HFFc6 (cell line): ENCODE measurements at places on chromosomes 5 and 9.

- DNase-seq = no peak
These were observed 337.7 kb downstream of the CDK5RAP2 start for GRCh38 chr9:120242116-120242811.

DNA sequence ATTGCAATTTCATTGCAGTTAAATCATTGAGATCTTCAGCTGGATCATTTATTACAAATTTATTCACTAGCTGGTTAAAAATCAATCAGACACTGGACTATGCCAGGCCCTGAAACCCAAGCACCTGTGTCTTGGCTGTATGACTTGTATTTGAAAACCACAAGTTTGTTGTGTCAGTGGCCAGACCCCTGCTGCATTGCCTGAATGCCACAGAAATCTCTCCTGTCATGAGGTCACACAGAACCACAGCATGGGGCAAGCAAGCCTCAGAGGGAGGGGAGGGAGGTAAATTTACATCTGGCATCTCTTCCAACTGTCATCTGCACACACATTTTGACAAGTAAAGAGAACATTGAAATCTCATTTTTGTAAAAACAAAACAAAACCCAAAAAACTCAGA, 90.0 kb downstream of the ARRDC3 start:
- no peak for DNase-seq

- no peak for DNase-seq
These were observed 328.6 kb downstream of the ENC1 start for GRCh38 chr5:74311961-74312360.

DNA sequence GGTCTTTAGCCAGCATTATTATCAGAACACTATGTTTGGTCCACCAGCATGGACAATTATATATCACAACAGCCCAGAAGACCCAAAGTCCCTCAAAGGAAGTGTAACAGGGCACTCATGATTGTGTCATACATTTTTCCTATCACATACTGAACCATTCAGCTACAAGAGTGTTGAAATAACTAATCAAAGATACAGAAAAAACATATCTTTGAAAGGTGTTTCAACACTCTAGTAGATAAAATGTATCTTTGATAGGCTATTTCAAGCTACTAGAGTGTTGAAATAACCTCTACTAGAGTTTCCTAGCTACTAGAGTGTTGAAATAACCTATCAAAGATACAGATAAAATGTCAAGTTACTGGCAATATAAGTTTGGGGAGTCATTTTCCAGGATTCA, 545.0 kb downstream of the PRR16 start:
- DNase-seq = no peak

- no peak for DNase-seq
These were observed 97.0 kb upstream of the VLDLR start for GRCh38 chr9:2524601-2525000.

DNA sequence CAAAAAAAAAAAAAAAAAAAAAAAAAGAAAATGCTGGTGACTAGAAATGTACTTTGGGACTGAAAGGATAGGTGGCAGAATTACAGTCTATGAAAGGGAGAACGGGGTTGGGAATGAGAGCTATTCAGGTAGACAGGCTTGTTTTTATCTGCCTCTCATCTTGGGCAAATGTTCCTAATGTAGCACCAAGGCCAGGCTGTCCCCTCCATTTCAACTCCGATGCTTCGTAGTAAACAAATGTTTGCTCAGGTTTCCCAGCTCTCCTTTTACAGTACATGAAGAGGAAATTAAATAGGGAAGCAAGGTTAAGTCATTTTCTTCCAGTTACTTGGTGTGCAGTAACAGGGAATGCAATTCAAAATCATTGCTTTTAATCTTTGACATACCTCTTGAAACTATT, 4.4 kb upstream of the BASP1 start:
- DNase-seq = no peak

DNA sequence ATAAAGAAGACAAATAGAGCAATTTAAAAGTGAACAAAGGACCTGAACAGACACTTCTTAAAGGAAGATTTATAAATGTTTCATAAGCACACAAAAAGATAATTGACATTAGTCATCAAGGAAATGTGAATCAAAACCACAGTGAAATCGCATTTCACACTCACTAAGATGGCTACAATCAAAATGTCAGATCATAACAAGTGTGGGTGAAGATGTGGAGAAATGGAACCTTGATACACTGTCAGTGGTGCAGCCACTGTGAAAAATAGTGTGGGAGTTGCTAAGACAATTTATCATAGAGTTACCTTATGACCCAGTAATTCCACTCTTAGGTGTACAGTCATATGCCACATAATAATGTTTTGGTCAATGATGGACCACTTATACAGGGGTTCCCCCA, 54.5 kb upstream of the HTR4 start:
- DNase-seq = no peak

DNA sequence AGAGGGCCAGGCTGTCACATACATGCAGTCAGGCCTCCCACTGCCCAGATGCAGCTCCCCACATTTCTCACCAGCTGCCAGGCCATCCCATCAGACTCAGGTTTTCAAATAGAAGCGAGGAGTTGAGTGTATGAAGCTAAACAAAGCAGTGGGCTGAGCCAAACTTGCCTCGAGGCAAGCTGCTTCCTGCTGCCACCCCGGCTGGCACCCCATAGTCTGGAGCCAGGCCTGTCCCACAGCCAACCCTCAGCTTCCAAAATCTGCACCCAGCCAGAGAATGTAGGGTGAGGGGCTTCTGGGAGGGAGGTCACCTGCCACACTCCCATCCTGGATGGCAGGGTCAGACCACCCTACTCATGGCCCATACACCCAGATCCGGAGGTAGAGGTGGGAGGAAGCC, 22.3 kb upstream of the ALDH1B1 start:
- no peak for DNase-seq

GRCh38 chr9:61673247-61673646, 483.4 kb downstream of the SPATA31A7 start:
- DNase-seq = no peak

DNA sequence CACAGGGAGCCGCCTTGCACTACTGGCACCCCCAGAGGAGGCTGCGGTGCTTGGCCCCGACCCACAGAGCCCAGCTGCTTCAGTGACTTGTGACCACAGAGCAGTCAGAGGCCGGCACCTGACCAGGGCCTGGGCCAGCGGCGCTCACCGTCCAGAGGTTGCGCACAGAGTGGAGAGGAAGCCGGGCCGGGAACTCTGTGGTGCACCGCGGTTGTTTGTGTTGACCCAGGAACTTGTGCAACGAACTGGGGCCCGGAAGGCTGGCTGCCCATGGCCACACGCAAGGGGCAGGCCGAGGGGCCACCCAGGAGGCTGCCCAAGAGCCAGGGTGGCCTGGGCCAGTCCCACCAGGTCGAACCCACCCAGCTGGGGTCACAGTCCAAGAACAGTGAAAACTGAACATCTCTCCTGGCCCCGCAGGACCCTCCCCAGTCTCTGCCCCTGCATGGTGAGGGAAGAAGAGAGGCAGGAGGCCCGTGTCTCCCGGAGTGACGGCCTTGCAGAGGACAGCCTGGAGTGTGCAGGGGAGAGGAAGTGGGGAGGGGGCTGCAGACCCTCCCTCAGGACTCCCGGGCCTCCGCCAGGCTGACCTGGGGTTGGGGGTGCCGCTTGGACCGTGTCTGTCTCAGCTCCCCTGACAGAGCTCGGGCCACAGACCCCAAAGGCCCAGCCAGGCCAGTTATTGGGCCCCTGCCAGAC, 42.8 kb upstream of the EGFL7 start:
- no peak for DNase-seq

GRCh38 chr5:83548581-83548980, 77.0 kb downstream of the VCAN start:
- DNase-seq = no peak

DNA sequence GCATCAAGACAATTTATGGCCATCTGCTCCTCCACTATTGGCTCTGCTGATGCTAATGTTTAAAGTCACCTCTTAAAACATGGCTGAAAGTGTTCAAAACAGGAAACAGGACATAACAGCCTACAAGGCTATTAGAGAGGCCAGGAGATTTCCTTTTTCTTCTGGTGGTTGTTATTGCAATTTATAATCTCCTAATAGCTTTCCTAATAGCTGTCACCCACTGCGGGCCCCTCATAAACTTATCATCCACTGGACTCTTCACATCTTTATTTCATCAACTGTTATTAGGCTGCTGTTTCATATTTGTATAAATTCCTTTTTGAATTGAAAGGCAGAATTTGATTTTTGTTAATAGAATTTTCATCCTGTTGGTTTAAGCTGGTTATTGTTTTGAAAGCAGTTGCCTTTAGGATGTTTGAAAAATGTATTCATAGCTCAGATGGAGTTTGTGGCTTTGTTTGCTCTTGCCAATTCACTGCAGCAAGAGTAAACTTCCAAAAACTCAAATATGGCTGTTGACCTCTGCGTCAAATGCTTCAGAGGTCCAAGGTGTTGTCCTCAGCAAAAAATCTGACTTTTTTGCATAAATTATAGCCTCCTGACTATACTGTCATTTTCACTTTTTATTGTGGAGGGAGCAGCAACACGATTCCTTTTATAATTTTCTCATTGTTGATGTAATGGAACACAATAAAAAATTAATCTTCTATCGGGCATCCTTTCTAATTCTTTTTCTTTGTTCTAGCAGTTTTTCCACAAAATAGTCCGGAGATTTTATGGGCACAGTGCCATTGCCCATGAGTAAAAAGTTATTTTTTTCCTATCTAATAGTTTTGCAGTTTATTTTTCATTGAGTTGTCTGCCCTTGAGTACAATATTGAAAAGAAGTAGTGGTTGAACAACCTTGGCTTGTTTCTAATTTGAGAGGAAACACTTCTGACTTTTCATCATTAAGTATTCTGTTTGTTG, 69.3 kb downstream of the MAT2B start:
- DNase-seq = no peak

GRCh38 chr9:34796924-34797323, 87.0 kb upstream of the CCL21 start:
- DNase-seq = no peak

- no peak for DNase-seq
These were observed 60.0 kb downstream of the TMOD1 start for GRCh38 chr9:97561501-97561900.

- DNase-seq = peak; percentile 38
These were observed 3.0 kb downstream of the NUDT2 start for GRCh38 chr9:34332076-34332964.

DNA sequence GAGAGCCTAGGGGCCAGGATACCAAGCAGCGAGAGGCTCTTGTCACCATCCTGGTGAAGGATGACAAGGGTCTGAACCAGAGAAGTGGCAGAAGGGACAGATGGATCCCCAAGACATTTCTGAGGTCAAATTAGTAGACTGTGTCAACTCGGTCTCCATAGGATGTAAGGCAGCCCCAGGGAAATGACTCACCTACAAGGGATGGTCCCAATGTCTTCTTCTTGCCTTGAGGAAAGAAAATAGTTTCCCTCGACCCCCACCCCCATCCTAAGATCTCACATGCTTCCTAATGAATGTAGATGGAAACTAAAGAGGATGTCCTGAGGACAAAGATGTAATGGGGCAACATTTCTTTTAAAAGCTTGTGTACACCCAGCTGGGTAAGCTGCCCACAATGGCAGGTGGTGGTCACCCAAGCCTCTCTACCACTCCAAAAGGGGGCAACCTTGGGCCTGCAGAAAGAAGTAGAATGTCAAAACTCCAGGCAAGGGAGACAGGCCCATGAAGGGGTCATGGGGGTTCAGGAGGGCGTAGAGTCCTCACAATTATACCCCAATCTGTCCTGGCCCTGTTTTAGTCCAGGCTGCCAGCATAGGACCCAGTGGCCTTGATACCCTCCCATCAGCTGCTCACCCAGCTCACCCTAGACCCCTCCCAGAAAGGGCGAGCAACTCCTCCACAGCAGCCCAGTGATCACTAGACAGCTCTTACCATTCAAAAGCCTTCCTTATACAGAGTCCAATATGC, 187.4 kb downstream of the ACTL7B start:
- no peak for DNase-seq

- DNase-seq = no peak
These were observed 48.7 kb downstream of the CAMSAP1 start for GRCh38 chr9:135858491-135859185.

DNA sequence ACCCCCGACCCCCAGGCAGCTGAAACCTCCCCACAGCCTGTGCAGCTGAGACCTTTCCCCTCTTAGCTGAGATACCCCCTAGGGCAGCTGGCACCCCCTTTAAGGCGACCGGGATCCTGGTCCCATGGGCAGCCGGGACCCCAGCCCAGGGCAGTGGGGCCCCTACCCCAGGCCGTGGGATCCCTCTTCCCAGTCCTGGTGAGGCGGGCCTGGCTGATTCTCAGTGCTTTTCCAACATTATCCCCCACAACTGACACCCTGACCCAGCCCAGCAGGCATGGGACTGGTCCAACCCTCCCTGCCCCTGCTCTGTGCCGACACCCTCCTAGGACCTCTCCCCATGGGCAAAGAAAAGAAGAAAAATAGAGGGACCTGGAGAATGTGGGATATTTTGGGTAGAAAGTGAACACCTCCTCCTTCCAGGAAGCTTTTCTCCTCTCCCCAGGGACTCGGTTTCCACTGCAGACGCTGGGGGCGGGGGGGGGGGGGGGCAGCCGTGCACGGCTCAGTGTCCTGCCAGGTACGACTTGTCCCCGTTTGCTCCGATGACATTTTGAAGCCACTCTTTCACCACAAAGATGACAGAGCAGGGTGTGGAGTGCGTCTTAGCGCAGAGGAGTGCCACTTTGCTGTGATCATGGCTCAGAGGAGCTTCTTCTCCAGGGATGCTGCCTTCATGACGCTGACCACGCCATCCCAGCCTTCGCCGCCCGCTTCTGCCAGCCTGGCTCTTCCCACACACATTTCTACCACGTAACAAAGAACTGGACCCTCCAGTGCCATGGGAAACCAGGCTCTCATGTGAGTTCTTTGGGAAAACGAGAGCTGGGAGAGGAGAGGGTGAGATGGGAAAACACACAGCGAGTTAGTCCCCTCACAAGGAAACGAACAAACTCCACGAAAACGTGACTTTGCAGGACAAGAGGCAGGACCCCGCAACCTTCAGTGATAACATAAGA, 47.5 kb downstream of the MRPL36 start:
- DNase-seq = no peak

DNA sequence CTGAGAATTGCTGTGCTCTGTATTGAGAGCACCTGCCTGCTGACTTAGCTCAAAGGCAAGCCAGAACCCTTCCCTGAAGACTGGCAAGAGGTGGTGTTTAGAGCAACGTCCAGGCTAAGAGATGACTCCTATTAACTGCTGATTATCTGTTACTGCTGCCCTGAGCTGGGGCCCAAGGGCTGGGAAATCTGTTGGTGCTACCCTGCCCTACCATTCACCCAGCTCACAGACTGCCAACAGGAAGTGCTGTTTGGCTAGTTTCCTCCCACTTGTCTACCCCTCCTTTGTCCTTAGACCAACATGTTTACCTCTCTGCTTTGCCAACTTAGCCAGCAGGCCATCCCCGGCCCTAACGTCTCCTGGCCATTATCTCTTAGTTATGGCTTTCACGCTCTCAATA, 6.9 kb downstream of the RAB24 start:
- no peak for DNase-seq

GRCh38 chr9:93572636-93573515, 3.5 kb upstream of the PHF2 start:
- DNase-seq = no peak

DNA sequence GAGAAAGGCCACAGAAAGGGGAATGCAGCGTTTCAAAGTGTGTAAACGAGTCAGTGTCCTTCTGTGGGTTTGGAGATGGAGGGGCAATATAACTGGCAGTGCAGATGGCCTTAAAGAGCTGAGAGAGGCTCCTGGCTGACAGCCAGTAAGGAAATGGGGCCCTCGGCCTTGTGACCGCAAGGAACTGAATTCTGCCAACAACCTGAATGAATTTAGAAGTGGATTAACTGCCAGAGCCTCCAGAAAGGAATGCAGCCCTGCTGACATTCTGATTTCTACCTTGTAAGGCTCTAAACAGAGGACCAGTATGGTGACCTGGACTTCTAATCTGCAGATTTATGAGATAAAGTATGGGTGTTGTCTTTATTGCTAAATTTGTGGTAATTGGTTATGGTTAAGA, 17.5 kb upstream of the NREP start:
- no peak for DNase-seq

- DNase-seq = peak; percentile 40
These were observed 555.8 kb upstream of the CLINT1 start for GRCh38 chr5:158414780-158415179.
